CD14-positive monocyte (primary cell): ENCODE measurements at places on chromosomes 4 and X. TPM values are rescaled to one million over a fixed set of nuclear protein-coding genes. Genes with fewer than 3 reads are reported as not detected.
A peak's percentile ranks its signal among the peaks of the same experiment; 100 is the strongest.

GRCh38 chr4:48108309-48109073, 25.6 kb downstream of the TXK start:
- H3K4me1 ChIP-seq: no peaks in the 10 kb centered on the region
- no peak overlapping the region for H3K27ac ChIP-seq
- no peak overlapping the region for H3K4me3 ChIP-seq
- DNase-seq: no peak
- no peaks in the 10 kb centered on the region for H3K27me3 ChIP-seq

GRCh38 chr4:131348263-131348662, 1800.8 kb upstream of the PCDH10 start:
- DNase-seq: no peak
- H3K4me3 ChIP-seq: no peak overlapping the region
- no peaks in the 10 kb centered on the region for H3K36me3 ChIP-seq
- H3K27me3 ChIP-seq: no peaks in the 10 kb centered on the region
- H3K4me1 ChIP-seq: no peaks in the 10 kb centered on the region

DNA sequence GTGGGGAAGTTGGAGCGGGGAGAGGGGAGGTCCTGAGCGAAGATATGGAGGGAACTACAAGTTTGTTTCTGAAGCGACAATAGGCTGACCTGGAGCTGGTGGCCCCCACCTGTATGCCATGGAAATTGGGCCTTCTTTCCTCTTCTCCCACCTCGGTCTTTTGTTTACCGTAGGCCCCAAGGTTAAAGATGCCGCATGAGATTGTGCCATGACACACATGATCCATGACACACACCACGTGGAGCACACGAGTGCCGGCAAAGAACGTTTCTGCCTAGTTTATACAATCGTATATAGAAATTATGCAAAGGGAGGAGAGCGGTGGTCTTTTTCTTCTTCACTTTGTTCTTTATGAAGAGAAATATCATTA, 408 bp downstream of the TMEM33 start:
- peak; percentile 38 for DNase-seq
- H3K4me1 ChIP-seq: peaks cover 42% of the 10 kb centered on the region
- peak overlapping the region; percentile 96 for H3K27ac ChIP-seq
- H3K36me3 ChIP-seq: peaks cover 16% of the 10 kb centered on the region

- no peak overlapping the region for H3K4me3 ChIP-seq
- H3K4me1 ChIP-seq: no peaks in the 10 kb centered on the region
- no peaks in the 10 kb centered on the region for H3K36me3 ChIP-seq
- no peak for DNase-seq
Observed at GRCh38 chr4:5444918-5445517, 263.3 kb downstream of the EVC2 start.

DNA sequence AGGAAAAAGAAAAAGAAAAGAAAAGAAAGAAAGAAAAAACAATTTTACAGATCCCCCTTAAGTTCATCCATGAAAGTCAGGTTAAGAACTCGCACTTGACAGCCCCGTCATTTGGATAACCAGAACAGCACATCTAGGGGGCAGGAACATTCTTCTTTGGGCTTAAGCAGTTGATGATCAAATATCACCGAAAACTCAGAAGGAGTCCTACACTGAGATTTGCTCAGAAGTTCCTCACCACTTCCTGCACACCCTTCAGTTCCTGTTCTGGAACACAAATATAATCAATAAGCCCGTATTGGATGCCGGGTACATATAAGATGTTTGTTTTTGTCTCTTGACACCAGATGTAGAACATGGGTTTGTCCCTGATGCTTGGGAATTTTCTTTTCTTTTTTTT, 14.7 kb downstream of the NLGN3 start:
- H3K27ac ChIP-seq: no peak overlapping the region
- no peaks in the 10 kb centered on the region for H3K4me1 ChIP-seq
- no peak overlapping the region for H3K4me3 ChIP-seq

GRCh38 chr4:75058486-75058885, 125.6 kb downstream of the PARM1 start:
- no peaks in the 10 kb centered on the region for H3K36me3 ChIP-seq
- no peak overlapping the region for H3K4me3 ChIP-seq
- no peak overlapping the region for H3K27ac ChIP-seq
- H3K4me1 ChIP-seq: no peaks in the 10 kb centered on the region
- no peak for DNase-seq
- no peaks in the 10 kb centered on the region for H3K27me3 ChIP-seq

- no peaks in the 10 kb centered on the region for H3K4me1 ChIP-seq
- H3K36me3 ChIP-seq: no peaks in the 10 kb centered on the region
- H3K27ac ChIP-seq: no peak overlapping the region
- H3K4me3 ChIP-seq: no peak overlapping the region
Observed at GRCh38 chrX:149286940-149287349, 218.2 kb downstream of the IDS start.

DNA sequence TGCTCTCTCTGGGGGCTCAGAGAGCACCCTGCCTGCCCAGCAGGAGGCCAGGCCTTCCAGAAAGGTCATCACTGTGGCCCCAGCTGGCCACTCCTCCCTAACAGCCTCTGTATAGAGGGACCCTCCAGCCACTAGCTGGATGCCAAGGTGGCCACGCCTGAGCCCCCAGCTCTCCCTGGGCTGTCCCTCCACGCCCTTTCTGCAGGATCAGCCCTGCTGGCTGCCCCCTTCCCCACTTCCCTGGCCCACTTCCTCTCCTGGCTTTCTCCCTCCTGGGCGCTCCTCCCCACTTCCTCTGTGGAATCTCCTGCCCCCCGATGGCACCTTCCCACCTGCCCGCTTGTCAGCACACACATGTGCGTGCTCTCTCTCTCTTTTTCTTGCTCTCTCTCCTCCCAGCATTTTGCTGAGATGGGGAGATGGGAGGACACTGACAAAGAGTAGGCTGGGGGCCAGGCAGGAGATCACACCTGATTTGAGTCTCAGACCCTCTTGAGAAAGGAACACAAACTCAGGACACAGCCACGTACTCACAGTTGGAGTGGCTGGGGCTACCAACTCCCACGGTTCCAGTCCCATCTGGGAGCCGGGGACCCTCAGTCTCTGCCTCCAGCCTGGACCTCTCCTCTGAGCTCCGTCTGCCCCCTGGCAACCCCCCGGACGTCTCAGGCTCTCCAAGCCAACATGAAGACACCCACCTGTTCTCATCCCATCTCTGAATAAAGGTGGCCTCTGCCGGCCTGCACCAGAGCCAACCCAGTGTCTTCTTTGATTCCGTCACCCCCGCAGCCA, 62.1 kb upstream of the AFAP1 start:
- H3K27ac ChIP-seq: no peak overlapping the region
- no peak for DNase-seq
- H3K36me3 ChIP-seq: no peaks in the 10 kb centered on the region
- no peak overlapping the region for H3K4me3 ChIP-seq

The CT47B1 gene
- not detected for polyA plus RNA-seq

The NAA11 gene
- polyA plus RNA-seq: not detected

The RHOXF2B gene
- polyA plus RNA-seq: not detected in 2 replicates

GRCh38 chr4:18105030-18106011, 83.8 kb upstream of the LCORL start:
- H3K4me3 ChIP-seq: no peak overlapping the region
- H3K36me3 ChIP-seq: no peaks in the 10 kb centered on the region

The CSAG3 gene
- not detected in 2 replicates for polyA plus RNA-seq

DNA sequence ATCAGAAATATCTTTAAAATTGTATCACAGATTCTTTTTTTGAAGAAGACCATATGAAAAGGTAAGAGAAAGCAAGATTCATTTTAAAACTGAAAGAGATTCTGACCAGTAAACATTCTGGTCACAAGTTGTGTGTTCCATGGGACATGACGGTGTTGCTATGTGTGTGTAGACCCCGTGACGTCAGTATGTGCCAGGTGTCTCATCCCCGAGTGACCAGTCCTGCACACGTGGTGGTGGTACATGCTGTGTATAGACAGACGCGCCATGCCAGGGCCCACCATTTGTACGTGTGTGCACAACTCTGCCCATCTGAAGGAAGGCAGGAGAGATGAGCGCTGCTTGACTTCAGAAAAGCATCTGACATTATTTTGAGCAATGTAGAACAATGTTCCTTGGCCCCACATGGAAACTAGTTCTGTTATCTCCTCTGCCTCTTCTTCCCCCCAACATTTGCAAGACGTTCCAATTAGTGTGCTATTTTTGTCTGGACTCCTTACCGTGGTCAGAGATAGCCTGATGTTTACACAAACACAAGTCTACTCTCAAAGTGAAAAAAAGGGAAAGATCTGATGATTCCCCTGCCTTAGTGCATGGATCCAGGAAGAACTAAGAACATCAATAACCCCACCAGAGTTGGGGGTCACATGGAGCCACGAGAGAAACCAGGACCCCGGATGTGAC, 51.2 kb downstream of the IRF2 start:
- H3K27me3 ChIP-seq: no peaks in the 10 kb centered on the region
- DNase-seq: no peak
- peaks cover 47% of the 10 kb centered on the region for H3K36me3 ChIP-seq
- H3K4me3 ChIP-seq: no peak overlapping the region
- H3K27ac ChIP-seq: peak overlapping the region; percentile 67

DNA sequence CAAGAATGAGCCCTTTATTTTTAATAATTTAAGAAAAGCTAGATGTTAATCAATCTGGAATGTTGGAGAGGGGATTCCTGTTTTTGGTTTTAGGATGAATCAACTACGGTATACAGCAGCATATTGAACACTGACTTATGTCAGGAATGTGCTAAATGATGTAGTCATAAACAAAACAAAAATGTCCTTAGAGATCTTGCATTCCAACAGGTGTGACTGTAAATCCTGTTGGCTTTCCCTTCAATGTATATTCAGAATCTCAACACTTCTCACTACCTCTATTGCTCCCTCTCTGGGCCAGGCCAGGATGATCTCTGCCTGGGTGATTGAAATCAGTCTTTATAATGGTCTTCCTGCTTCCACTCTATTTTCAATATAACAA, 37.8 kb upstream of the BDH2 start:
- H3K27me3 ChIP-seq: no peaks in the 10 kb centered on the region
- no peak for DNase-seq
- H3K27ac ChIP-seq: peak overlapping the region; percentile 51
- H3K4me3 ChIP-seq: no peak overlapping the region
- peaks cover 12% of the 10 kb centered on the region for H3K4me1 ChIP-seq

DNA sequence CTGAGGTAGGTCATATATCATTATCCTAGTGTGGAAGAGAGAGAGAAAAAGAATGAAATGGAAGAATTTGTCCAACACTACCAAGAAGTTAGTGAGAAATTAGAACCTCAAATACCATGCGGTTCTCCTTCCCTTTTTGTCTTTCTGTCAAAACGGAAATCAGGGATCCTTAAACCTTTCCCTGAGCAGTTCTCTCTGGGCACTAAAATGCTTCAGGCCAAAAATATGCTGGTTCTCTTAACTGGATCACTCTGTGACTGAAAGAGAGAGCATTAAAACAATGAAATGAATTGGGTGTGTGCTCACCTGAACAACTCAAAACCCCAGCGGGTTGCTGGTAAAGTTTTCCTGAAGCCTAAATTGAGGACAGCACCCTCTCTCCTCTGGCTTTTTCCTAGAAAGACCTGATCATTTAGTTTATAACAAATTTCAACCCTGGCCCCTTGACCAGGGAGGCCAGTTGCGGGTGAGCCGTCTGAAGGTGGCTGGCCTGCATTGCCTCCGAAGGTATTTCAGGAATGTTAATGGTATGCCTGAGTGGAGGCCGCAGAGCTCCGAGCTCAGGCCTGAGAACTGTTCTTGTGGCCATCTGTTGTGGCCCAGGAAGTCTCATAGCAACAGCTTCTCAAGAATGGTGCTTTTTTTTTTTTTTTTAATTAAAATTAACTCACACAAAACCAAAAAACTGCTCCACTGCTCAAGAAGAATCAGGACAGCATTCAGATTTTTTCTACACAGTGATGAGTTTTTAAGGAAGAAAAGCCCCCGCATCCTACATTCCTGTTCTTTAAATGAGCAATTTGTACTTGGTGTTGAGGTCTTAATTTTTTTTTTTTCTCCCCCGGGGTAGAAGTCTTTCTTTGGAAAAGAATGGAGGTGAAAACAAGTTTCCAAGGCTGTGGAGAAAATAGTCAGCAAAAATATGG, 155.1 kb downstream of the SHROOM3 start:
- H3K4me1 ChIP-seq: peaks cover 7% of the 10 kb centered on the region
- no peak overlapping the region for H3K27ac ChIP-seq
- H3K4me3 ChIP-seq: no peak overlapping the region

- no peak overlapping the region for H3K4me3 ChIP-seq
- no peak for DNase-seq
- no peaks in the 10 kb centered on the region for H3K4me1 ChIP-seq
Observed at GRCh38 chr4:113548303-113548702, 213.2 kb downstream of the CAMK2D start.

GRCh38 chr4:108342325-108342970, 173.7 kb upstream of the LEF1 start:
- no peaks in the 10 kb centered on the region for H3K36me3 ChIP-seq
- no peak overlapping the region for H3K4me3 ChIP-seq
- no peak for DNase-seq
- H3K4me1 ChIP-seq: no peaks in the 10 kb centered on the region
- no peak overlapping the region for H3K27ac ChIP-seq

- no peak for DNase-seq
- H3K27me3 ChIP-seq: no peaks in the 10 kb centered on the region
- no peak overlapping the region for H3K4me3 ChIP-seq
Observed at GRCh38 chr4:12644261-12644660, 839.9 kb downstream of the RAB28 start.

The RAP2C gene
- polyA plus RNA-seq: 14.7 TPM

DNA sequence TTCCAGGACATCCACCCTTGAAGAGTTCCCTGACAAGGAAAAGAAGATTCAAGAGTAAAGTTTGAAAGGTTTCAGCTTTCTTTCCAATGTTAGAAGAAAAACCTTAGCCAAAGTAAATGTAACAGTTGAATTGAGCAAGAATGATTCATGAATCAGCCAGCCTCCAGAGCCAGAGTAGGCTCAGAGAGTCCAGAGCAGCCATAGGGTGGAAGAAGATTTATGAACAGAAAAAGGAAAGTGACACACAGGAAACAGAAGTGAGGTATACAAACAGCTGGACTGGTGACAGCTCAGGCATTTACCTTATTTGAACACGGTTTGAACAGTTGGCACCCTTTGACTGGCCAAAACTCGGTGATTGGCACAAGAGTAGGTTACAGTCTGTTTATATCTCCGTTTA, 63.2 kb downstream of the QDPR start:
- no peaks in the 10 kb centered on the region for H3K27me3 ChIP-seq
- no peak overlapping the region for H3K4me3 ChIP-seq
- no peak overlapping the region for H3K27ac ChIP-seq

The RRAGB gene
- polyA plus RNA-seq: 8.7 TPM

DNA sequence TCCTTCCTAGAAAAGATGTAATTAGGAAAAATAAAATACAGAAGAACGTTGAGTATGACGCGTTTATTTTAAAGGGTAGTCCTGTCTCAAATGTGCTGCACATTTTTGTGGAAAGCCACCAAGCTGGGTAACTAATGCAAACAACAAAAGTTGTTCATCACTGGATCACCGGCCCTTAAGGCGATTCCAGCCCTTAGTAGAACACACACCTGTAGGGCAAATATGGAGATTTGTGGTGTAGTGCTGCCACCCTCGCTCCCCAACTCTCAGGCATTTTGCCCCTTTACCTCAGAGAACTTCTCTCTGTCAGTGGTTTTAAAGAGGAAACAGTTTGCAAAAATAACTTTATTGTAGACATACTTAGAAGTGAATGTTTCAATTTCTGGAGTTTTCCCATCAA, 1.9 kb downstream of the TBL1X start:
- peaks cover 55% of the 10 kb centered on the region for H3K4me1 ChIP-seq
- peak overlapping the region; percentile 83 for H3K4me3 ChIP-seq
- peak overlapping the region; percentile 79 for H3K27ac ChIP-seq

The TLR6 gene
- 7.7 TPM for polyA plus RNA-seq

The RNF128 gene
- not detected for polyA plus RNA-seq

The PCSK1N gene
- not detected for polyA plus RNA-seq

GRCh38 chr4:177632481-177632880, 190.2 kb upstream of the AGA start:
- H3K27me3 ChIP-seq: no peaks in the 10 kb centered on the region
- DNase-seq: no peak
- H3K27ac ChIP-seq: no peak overlapping the region
- no peaks in the 10 kb centered on the region for H3K4me1 ChIP-seq
- no peak overlapping the region for H3K4me3 ChIP-seq
